ENCODE measurements at places on chromosomes 1 and 21. TPM values are rescaled to one million over a fixed set of nuclear protein-coding genes. Genes with fewer than 3 reads are reported as not detected.

The GCSAML gene
- total RNA-seq, result not detected

The UBE2U gene
- total RNA-seq, result not detected

The SEC22B gene
- 32.0 TPM for total RNA-seq

The BTBD8 gene
- 2.7 TPM for total RNA-seq

The ZNF593OS gene
- not detected for total RNA-seq

The FGR gene
- total RNA-seq, result 6.0 TPM

The TCHHL1 gene
- not detected for total RNA-seq

All from activated naive CD8-positive, alpha-beta T cell treated with anti-CD3 and anti-CD28 coated beads, Interleukin-2, amount 10 ng/mL, durations not matched to agents 7 days and 5 days (primary cell).